ENCODE measurements at places on chromosomes 16 and 17.

GRCh38 chr17:69643686-69644085 lies 229.2 kb downstream of the MAP2K6 start:
- DNase-seq, result no peak

DNA sequence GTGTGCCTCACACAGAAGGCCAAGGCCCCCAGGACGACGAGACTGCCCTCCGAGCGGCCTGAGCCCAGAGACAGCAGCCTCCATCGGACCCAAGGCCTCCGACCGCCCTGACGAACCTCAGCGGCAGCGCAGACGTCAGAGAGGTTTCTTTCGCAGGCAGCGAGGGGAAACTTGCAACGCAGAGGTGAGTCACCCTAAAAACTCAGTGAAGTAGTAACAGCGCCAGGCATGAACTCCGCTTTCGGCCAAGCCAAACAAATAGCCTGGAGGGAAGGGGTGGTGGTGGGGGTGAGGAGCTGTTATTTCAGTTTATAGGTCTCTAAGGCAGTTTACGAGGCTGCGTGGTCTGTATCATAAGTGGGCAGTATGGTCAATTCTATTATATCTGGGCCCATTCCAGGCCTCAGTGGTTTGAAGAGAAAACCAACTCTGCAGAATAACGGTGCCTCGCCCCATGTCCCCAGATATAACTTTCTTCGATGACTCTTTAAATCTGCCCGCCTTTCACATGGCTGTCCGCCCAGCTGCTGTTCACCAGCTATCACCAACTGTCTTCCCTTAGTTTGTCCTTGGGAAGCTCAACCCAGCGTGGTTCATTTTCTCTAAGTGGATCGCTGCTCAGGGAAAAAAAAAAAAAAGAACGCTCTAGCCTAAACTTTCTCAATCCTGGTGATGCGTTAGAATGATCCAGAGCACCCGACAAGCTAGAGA lies 43.5 kb upstream of the FOXF1 start:
- no peak for DNase-seq

GRCh38 chr17:76447931-76448652 lies 4.9 kb downstream of the UBE2O start:
- no peak for DNase-seq

DNA sequence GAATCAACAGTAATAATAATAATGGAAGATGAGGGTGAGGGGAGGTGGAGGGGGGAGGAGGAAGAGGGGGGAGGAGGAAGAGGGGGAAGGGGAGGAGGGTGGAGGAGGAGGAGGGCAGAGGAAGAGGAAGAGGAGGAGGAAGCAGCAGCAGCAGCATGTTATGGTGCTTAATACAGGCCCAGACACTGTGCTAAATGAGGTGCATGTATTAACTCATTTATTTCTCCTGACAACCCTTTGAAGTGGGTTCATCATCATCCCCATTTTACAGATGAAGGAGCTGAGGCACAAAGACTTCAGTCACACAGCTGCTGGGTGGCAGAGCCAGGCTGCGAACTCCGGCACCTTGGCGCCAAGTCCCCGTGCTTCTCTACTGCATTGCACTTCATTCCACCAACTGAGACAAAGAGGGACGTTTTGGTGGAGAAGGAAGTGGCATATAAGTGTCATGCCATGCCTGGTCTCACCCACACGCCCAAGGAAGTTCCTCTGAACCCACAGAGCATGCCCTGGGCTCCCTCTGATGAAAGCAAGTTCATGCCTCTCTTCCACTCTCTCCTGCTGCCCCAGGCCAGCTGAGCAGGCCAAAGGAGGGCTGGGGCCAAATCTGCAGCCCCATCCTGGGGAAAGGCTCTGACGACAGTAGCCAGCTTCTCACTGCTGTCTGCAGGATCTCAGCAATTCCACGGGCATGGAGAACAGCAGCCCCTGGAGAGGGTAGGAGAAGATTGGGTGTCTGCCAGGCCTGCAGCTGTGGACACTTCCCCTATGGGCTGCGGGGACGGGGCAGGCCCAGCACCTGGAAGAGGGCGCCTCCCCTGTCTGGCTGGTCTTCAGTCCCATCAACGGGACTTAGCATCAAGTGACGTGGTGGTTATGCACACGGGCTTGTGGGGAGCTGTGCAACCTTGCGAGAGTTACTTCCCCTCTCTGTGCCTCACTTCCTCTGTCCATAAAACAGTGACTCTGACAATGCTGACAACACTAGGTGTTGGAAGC lies 21.8 kb downstream of the XYLT1 start:
- no peak for DNase-seq

- no peak for DNase-seq
These were observed 1.1 kb downstream of the GGT6 start for GRCh38 chr17:4559139-4559791.

DNA sequence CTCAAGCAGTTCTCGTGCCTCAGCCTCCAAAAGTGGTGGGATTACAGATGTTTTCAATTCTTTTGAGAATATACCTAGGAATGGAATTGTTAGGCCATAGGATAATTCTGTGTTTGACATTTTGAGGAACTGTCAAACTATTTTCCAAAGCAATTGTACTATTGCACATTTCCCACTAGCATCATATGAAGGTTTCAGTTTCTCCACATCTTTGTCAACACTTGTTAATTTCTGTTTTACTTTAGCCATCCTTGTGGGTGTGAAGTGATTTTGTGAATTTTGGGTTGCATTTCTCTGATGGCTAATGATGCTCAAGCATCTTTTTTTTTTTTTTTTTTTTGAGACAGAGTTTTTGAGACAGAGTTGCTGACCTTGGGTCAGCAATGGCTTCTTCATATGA lies 6.2 kb downstream of the NT5M start:
- DNase-seq, result no peak

- no peak for DNase-seq
These were observed 118.2 kb upstream of the SMURF2 start for GRCh38 chr17:64780096-64781013.

DNA sequence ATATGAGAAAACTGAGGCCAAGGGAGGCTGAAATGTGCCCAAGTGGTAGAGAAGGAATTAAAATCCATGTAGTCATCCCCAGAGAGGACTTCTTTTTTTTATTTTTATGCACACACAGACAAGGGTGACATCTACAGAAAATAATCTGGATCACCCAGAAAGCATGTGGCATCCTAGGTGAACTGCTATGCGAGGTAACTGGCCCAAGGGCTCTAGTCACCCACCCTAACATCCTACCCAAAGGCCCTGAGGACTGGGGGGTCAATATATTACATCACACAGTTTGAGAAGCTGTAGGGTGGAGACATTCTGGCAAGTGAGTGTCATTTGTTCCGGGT lies 23.3 kb downstream of the TEX14 start:
- DNase-seq, result no peak

GRCh38 chr17:51119415-51120356 lies 982 bp downstream of the SPAG9 start:
- DNase-seq, result no peak

DNA sequence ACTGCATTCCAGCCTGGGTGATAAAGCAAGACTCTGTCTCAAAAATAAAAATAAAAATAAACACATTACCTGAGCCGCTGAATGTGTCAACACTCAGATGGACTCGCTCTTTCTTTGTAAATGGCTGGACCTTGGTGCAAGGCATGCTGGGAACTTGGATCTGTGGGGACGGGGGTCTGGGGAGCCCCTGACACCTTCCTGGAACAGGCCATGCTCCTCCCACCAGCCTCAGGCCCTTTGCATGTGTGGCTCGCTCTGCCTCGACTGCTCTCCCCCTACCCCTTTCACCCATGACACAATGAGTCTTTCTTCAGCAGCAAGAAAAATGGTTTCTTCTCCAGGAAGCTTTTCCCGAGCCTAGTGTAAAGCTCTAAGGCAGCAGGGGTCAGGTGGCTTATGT lies 94.0 kb upstream of the CDH5 start:
- no peak for DNase-seq

GRCh38 chr16:51153577-51154031 lies 2.5 kb upstream of the SALL1 start:
- DNase-seq, result no peak

DNA sequence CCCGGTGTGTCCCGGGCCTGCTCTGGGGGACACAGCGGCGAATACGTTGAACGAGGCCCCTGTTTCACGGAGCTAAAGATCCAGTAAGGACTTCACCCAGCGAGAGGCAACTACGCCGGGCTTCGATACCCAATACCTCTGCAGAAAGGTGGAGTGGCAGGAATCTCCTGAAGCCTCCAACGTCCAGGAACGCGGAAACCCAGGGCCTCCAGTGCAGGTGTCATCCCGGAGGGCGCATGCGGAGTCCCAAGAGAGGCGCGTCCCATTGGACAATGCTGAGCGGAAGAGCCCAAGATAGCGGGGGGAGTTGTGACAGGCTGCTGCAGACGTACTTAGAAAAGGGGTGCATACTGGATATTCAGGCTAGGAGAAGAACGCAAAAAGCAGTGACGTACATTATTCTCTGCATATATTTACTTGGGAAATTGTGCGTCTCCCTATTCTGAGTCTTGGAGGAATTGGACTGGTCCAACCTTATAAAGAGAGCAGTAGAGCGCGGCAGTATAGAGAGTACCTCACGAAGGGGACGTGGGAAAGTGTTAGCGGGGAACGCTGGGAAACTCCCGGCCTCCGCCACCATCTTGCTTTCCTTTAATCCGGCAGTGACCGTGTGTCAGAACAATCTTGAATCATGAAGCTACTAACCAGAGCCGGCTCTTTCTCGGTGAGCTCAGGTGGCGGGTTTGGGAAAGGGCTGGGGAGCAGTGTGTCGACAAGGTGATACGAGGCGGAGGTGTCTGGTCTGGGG lies at the start of gene UQCRC2:
Gene UQCRC2, plus strand, starts transcription at position 569 of the 748 bp plus-strand sequence. Its CDS starts 63 bp downstream, at position 632.
- DNase-seq, result no peak

DNA sequence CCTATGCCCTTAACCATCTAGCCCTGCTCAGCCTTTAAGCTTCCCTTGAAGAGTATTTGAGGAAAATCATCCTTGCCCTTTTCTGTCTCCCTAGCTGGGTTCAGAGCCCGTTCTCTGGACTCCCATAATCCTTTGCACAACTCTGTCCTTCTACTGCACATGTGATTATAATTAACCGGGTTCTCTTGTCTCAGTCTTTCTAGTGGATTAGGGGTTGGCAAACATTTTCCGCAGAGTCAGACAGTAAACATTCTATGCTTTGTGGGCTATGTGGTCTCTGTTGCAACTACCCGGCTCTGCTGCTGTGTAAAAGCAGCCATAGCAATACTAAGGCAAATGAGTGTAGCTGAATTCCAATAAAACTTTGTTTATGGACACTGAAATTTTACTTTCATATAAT lies 80.0 kb downstream of the CDRT15 start:
- no peak for DNase-seq

GRCh38 chr17:32482568-32483320 lies 4.0 kb upstream of the CDK5R1 start:
- DNase-seq, result no peak

GRCh38 chr17:29368926-29369325 lies 21.2 kb upstream of the TAOK1 start:
- no peak for DNase-seq

DNA sequence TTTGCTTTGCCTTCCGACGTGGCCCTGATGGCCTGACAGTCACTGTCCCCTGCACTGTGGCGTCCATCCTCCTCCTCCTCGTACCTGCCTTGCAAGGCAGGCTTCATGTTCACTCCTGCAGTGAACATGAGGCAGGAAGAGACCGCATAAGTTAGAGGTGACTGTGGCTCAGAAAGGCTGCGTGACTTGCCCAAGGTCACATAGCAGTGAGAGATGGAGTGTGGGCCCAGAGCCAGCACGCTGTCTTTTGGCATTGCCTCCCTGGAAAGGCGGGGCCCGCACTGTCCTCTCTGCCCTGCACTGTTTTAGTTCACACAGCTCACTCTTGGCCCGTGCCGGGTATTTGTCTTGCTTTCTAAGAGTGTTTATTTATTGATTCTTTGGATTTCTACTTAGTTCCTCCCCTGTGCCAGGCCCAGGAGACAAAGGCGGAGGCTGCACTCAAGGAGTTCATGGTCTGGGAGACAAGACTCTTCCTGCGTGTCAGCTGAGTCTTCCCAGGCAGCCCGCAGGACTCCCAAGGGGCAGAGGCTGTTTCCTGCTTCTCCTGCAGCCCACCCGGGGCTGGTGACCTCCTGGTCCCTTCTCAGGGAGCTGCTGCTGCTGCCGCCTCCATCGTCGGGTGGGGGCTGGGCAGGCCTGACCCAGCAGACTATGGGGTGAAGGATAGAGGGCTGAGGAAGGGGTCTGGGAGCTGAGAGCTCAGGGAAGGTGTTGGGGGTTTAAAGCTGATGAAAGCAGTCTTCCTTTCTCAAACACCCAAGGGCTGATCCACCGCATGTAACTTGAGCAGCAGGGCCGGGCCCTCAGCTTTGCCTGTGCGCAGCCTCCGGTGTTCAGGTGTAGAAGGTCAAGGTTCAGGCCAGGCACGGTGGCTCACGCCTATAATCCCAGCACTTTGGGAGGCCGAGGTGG lies 12.7 kb downstream of the CYGB start:
- DNase-seq, result no peak

DNA sequence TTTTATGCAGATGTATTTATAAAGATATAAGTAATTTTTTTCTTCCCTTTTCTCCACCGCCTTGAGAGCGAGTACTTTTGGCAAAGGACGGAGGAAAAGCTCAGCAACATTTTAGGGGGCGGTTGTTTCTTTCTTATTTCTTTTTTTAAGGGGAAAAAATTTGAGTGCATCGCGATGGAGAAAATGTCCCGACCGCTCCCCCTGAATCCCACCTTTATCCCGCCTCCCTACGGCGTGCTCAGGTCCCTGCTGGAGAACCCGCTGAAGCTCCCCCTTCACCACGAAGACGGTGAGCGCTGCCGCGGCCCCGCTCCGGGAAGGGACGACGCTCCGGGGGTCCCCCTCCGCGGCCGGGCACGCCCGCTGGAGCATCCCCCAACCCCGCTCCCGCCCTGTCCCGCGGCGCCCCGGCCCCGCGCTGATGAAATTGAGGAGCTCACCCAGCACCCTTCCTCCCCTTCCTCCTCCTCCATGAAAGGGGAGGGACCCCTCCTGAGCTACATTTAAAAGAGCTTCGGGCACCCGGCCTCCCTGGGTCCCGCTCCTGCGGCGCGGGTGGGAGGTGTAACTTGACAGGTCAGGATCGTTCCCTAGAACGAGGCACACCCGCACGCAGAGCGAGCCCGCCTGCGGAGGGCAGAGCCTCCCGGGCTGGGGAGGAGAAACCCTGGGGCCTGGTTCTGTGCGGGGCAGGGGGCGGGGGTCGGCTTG lies 706 bp downstream of the HLF start:
- no peak for DNase-seq

DNA sequence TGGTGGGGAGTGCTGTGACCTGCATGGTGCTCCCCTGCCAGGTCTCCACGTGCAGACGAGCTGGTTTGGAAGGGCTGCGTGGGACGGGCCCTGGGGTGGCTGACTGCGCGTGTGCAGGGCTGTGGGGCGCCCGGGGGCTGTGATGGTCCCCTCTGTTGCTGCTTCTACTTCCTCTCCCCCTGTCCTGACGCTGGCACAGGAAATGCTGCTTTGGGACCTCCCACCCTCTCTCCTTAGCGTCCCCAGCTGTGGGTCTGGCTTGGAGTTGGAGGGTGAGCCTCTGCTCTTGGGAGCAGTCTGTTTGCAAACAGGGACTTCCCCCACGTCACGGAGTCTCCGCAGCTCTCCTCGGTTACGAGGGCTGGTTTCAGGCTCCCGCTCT lies 35.2 kb downstream of the TSC2 start:
- no peak for DNase-seq

- DNase-seq, result no peak
These were observed 396 bp downstream of the NFE2L1 start for GRCh38 chr17:48048384-48049126.

DNA sequence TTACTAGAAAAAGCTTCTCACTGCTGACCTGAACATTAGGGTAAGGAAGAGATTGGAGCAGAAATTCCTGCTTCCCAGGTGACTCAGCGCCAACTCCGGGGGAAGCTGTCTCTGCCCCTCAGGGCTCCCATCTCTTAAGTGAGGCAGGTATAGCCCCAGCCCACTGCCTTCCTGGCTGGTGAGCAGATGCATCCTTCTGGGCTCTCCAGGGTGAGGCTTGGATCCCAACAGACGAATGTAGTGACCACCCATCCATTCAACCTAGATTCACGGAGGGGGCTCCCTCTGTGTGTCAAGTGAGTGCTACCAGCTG lies 3.2 kb downstream of the ATP2C2 start:
- DNase-seq, result no peak
